ENCODE measurements at places on chromosomes 5 and 9.

- DNase-seq, result no peak
These were observed 32.1 kb upstream of the RASGRF2 start for GRCh38 chr5:80928073-80928472.

DNA sequence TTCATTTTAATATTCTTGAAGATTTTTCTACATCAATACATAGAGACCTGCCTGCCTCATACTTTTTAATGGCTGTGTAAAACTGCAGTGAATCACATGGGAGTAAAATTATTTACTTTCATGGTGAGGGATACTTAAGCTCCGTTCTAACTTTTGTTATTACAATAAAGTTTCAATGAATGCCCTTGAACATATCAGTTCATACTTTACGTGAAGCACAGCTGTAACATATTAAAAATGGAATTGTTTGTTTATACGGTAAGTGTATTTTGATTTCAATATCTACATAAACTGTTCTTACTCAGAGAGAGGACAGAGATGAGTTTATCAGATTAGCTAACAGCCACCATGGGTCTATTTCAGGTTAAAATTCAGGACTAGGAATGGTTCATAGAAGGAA is 155.1 kb downstream of the NR3C1 start:
- DNase-seq, result no peak

- DNase-seq, result no peak
These were observed 2.4 kb downstream of the MACIR start for GRCh38 chr5:103260951-103261350.

DNA sequence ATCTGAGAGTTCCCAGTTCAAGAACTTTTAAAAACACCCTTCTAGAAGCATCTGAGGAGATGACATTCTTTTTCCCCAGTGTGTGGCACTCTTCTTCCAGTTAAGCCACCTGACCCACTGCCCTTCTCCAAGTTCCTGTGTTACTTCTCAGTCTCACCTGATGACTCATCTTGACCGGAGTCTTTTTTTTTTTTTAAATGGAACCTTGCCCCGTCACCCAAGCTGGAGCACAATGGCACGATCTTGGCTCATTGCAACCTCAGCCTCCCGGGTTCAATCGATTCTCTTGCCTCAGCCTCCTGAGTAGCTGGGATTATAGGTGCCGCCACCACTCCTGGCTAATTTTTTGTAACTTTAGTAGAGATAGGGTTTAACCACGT is 224.1 kb upstream of the DAB2 start:
- DNase-seq, result no peak

DNA sequence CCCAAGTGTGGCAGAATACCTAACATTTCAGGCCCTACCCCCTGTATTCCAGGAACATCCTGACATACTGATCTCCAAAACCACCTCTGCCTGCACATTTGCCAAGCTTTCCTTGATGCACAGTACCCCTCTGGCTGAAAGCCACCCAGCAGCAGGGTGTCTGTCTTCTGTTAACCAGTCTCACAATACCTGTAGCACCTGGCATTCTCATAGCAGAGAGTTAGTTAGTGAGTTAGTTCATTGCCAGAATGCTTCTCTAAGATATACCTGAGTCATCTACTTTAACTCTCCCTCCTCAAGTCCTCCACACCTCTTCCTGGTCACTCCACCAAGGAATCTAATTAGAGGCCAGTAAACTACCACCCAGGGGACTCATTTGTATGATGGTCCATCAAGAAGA is 46.1 kb upstream of the IL7R start:
- DNase-seq, result no peak

- DNase-seq, result no peak
These were observed 1028.5 kb downstream of the NR2F1-AS1 start for GRCh38 chr5:92552206-92553160.

DNA sequence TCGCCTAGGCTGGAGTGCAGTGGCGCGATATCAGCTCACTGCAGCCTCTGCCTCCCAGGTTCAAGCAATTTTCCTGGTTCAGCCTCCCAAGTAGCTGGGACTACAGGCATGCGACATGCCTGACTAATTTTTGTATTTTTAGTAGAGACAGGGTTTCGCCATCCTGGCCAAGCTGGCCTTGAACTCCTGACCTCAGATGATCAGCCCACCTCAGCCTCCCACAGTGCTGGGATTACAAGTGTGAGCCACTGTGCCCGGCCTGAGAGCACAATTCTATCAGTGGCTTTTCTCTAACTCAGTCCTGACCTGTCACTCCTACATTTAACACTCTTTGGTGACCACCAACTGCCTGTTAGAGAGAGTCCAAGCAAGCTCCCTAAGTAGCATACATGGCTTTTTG is 82.7 kb upstream of the SPOCK1 start:
- DNase-seq, result no peak

DNA sequence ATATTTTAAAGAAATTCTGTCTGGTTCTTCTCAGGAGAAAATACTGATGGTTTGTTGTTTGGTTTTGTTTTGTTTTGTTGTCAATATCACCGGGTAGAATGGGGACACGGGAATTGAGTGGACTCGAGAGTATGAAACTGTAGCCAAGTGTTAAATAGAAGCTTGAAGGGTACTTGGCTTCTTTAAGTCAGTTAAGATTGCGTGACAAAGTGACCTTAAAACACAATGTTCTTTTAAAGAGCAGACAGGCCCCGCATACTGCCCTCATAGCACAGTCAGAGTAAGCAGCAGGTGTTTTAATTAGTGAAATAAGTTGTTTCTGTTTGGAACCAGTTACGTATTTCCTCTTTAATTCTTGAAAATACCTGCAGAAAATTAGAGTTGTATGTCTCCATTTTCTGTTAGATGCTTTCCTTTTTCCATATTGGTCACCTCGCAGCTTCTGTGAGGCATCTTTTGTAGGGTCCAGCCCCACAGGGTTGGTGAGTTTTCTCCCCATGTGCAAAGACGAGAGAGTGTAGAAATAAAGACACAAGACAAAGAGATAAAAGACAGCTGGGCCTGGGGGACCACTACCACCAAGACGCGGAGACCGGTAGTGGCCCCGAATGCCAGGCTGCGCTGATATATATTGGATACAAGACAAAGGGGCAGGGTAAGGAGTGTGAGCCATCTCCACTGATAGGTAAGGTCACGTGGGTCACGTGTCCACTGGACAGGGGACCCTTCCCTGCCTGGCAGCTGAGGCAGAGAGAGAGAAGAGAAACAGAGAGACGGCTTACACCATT is 9.6 kb downstream of the TRIP13 start:
- DNase-seq, result no peak

DNA sequence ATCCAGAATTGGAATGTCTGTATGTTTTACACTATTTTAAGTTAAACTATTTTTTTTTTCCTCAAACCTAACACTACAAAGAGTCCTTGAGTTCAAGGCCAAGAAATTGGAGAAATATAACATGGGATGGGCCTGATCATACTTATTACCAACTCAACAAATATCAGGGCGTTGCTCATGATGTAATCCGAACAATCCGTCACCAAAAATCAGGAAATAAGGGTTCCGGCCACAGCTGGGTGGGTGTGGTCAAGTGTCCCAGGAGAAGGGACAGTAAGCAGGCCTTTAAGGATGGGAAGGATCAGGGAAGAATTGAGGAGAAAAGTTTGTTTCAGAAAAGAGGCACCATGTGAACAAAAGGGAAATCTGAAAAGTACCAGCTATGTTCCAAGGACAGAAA is 29.8 kb downstream of the MED27 start:
- no peak for DNase-seq

- DNase-seq, result no peak
These were observed 95.3 kb downstream of the KLF4 start for GRCh38 chr9:107394264-107394663.

GRCh38 chr5:56251918-56252553 is 18.9 kb upstream of the ANKRD55 start:
- no peak for DNase-seq

- DNase-seq, result no peak
These were observed 19.0 kb downstream of the OLFML2A start for GRCh38 chr9:124795881-124796431.

DNA sequence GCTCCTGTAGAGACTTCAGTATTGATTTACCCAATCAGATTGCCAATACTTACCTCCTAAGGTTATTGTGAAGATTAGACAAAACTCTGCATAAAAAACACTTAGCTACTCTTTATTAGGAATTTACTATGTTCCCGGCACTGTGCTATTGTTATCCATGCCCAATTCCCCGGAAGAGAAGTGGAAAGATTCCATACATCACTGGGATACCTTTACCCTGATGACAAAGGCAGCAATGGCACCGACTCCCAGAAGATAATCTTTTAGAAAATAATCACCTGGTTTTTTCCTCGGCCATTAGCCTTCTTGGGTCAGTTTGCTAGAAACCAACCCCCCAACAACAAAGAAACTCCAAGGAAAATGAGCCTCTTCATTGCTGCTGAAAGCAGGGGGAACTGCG is 226.0 kb downstream of the SNX18 start:
- no peak for DNase-seq

DNA sequence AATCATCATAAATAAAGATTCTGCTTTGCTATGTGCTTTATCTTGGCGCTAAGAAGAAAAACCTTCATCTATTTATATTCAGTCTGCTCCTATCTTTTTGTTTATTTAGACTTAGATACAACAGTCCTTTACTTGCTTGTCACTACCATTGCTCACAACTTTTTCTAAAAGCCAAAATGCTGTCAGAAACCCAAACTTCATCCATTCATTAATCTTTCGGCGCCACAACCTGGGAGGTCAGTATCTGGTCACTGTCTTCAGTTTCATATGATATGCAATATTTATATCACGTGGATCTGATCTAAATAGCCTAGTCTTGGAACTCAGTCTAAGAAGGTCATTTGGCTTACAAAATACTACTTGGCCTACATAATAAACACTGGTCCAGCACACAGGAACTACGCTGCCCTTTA is 159.3 kb upstream of the TARS1 start:
- no peak for DNase-seq

DNA sequence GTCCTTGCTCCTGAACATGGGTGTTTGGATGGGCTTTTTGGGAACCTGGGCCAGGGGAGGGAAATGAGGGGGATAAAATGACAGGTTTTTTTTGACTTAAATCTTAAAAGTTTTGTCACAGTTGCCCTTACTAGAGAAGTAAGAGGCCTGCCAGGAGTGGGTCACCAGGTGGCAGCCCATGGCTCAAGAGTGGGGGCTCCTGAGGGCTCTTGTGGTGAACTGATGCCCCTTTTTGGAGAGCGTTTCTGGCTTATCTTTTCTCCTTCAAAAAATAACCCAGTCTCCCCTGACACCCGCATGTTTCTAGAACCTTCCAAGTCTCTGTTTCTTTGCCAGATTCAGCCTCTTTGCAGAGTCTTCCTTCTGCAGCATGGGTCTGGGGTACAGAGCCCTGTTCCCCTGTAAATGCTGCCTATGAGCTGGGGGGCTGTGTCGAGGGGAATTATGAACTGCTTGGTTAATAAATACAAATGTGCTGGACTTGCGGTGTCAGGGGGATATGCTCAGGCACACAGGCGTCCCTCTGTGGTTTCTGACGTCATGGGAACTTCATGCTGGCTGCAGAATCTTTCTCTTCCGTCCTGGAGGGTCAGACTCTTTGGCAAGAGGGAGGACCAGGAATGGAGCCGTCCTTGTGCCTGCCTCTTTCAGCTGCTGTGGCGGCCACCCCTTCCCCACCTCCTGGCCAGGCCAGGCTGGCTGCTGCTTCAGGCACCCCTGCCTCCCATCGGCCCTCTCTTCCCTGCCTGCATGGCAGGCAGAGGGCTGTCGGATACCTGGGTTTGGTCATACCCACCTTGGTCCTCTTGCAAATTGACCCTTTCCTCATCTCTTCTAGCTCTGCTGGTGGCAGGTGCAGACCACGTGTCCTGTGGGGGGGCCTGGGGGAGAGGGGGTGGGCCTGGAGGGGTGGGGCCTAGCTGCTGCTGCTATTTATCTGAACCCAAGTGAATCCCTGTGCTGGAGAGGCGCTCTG is 30.1 kb downstream of the PTPA start:
- DNase-seq, result no peak

- no peak for DNase-seq
These were observed 120.8 kb upstream of the MTAP start for GRCh38 chr9:21681641-21682040.

DNA sequence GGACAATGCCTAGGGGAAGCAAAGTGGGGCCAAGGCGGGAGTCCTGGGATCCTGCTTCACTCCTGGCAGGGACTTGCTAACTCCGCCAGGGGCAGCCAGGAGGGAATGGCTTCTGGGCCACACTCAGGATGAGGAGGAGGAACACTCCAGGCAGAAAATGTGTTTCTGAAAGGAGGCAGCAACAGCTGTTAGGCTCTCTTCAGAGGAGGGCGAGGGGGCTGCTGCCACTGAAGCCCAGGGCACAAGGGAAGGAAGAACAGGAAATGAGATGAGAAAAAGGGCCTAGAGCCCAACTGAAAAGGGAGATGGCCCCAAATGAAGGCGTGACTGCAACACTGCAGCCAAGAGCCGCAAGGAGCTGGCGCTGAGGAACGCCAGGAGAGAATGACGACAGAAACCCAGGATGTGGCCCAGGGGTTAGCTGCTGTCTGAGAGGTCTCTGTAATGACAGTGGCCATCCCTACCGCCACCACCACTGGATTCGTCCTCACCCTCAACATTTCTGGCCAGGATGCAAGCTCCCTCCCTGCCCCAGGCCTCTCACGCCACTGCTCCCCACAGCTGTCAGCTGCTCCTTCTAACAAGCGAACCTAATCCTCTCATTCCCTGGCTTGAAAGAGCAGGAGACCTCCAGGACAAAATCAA is 15.8 kb downstream of the PSMB7 start:
- no peak for DNase-seq

GRCh38 chr9:111294691-111295451 is 35.2 kb downstream of the OR2K2 start:
- DNase-seq, result no peak

DNA sequence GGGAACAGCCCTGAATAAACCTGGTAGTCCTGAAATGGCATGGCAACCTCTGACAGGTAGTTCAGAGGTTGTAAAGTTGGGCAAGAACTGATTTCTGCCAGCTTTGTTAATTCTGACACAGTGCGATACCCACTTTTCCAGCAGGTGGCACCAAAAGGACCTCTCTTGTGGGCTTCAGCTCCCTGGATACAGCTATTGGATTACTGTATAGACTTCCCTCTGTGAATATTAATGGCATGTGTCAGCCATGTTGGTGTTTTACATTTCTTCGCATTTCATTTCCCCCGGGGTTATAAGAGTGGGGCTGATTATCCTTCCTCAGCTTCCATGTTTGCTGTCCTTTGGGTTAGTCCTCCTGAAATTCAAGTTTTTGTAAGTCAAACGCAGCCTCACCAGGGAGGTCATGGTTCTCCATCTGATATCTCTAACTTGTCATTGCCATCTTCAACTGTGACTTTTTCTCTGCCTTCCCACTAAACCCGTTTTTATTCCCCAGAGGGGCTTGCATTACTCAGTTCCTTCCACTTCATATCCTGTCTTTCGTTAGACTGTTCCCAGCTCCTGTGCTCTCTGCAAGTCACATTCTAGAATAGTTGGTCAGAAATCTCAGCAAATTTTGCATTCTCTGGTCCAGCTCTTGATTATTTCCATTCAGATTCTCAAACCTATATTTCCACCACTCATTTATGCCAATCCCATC is 135.6 kb downstream of the LIFR start:
- DNase-seq, result no peak

GRCh38 chr9:109888695-109889094 is 108.7 kb downstream of the PALM2AKAP2 start:
- no peak for DNase-seq
